Jurkat, Clone E6-1 (cell line): ENCODE measurements at places on chromosomes 13 and 19.

GRCh38 chr13:32581177-32581786, 5.0 kb upstream of the PDS5B start:
- DNase-seq, result peak; percentile 24

DNA sequence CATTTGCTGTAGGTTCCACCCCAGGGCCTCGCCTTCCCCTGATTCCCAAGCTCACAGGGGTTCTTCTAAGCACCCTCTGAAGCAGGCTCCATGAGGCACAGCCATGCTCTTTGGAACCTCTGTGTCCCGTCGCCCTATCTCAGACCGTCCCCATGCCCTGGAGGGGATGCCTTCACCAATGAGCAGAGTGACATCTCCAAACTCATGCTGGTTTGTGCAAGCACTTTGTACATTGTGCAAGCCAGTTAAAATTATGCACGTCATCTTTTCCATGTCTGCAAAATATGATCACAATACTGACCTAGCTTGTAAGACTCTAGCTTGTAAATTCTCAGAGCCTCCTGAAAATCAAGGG, 46.5 kb upstream of the RAP2A start:
- no peak for DNase-seq

DNA sequence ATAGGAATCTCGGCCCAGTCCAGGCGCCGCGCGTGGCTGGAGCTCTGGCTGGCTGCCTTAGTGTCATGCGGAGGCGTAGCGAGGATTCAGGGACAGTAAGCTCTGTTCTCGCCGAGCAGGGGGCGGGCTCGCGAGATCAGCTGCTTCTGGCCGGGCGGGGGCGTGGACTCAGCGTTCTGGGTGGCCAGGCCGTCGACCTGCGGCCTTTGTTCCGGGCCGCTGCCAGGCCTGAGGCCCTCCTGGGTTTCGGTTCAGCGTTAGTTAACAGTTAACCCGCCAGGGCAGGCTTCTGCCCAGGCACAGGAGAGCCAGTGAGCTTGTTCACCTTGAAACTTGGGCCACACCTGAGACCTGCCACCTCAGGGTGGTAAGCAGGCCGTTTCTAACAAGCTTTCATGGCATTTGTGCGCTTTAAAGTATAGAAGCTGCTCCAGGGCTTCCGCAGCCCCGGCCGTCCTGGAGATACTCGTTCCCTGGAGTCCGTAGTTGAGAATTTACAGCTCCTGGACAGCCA, 332.2 kb upstream of the SGCG start:
- no peak for DNase-seq

- no peak for DNase-seq
These were observed 32.1 kb downstream of the RDH8 start for GRCh38 chr19:10045371-10045770.

DNA sequence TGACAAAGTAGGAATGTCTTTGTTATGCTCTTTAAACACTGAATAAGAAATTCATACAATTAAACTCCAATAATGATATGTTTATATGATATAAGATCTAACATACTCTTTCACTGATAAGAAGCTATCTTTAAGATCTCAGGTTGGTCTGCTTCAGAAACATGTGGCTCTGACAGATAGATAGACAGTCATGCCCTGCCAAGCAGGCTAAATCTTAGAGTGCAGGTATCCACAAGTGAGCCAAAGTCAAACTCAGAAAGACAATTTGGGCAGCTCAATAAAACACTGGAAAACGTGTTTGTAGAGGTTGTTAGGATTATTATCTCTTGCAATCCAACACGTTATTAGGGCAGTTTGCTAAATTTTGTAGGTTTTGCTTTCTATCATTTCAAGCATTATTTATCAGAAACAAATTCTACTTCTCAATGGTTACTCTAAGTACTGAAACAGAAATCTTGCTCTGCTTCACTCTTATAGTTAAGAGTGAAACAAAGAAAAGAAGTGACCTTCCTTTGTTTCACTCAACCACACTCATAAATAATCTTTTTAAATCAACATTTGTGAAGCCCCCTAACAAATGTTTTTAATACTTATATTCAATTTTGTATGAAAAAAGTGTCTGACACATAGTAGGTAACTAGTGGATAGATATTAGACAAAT, 1255.6 kb downstream of the DIAPH3 start:
- no peak for DNase-seq

DNA sequence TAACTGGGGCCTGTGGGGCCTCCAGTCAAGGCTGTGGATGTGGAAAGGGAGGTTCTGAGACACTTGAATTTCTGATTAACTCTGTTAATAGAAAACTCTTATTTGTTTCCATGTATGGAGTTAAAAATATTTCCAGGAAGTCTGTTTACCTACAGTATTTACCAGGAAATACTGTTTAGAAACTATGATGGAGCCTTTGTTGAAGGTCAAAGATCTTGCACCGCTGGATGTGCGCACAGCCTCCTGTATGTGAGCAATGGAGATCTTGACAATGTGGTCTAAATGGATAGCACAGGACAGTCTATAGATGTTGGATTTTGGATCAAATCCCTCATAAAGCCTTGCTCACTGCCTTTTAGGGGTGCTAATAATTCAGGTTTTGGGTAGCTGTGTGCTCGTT, 268.4 kb downstream of the DLEU7 start:
- no peak for DNase-seq

DNA sequence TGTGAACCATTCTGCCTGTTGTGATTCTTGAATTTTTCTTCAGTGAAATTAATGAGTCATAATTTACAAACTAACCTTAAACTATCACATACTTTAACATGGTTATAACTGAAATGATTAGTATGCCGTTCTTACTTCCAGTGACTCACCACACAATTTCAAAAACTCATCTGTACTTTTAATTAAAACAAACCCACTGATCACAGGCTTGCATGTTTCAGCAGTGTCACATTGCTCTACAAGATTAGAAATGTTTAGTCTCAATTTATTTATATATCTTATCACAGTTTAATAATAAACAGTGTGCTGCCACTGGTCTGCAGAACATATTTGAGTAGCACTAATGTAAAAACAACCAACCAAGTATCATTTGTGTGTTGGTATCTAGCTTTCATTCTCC, 2227.9 kb upstream of the PCDH20 start:
- no peak for DNase-seq

DNA sequence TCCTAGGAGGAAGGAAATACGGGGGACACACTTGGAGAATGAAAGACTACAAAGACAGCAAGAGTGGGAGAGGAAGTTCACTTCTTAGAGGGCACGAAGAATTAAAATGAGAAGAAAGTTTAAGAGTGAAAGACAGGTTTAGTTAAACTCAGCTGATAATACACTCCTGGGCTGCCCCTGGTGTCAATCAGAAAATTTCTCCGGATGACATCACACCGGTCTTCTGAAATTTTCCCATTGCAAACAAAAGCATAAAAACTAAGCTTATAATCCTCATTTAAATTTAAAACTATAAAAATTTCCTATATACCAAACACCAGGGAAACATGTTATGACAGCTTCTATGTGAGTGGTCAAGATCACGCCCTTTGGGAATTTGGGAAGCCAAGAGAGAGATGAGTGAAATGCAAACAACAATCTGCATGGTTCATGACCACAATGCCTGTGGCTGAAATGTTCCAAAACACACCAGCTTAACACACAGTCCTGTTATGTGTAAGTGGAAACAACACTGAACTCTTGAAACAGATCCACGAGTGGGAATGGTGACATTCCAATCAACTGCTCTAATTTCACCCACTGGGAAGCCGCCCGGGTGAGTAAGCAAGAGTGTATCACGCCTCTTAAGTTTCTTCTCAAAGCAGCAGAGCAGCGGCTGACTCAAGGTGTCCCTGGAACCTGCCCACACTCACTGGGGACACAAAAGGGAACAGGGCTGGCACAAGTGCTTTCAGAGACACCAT, 49.0 kb downstream of the BRD4 start:
- no peak for DNase-seq

GRCh38 chr19:37519890-37520289, 13.2 kb downstream of the ZNF793 start:
- DNase-seq, result no peak

DNA sequence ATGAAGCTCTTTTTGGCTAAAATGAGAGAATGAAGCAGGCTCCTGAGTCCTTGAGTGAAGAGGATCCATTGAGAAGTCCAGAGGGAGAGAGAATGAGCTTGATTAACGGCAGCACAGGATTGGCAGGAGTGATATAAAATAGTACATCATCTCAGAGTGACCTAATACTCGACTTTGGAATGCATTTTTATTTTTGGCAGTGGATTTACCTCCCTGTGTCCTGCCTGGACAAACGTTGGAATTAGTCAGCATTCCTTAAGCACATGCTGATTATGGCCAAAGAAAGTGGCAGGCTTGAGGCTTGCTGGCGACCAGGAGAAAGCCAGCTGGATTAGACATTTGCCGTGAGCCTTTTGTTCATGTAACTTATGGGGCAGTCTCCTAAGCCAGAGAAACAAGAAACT, 22.9 kb downstream of the LRCH1 start:
- no peak for DNase-seq
